ENCODE measurements at places on chromosomes 5 and 9.

DNA sequence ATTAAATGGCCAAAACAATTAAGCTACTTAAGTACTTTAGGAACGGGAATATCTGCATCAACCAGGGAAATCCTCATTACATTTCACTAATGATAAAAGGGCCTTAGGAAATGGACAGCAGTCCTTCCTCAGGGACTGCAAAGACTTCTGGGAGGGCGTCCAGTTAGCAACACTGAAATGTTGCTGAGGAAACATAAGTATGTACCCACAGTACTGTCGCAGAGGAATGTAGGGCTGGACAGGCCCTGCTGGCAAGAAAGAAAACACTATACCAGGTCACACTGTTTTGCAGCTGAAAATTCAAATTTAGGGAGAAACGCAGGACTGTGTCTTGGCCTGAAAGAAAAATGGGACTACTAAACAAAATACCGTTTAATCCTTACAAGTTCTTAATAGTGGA, 1.3 kb downstream of the C5orf15 start:
- DNase-seq: no peak

- DNase-seq: no peak
These were observed 1.8 kb downstream of the PTBP3 start for GRCh38 chr9:112331674-112331952.

DNA sequence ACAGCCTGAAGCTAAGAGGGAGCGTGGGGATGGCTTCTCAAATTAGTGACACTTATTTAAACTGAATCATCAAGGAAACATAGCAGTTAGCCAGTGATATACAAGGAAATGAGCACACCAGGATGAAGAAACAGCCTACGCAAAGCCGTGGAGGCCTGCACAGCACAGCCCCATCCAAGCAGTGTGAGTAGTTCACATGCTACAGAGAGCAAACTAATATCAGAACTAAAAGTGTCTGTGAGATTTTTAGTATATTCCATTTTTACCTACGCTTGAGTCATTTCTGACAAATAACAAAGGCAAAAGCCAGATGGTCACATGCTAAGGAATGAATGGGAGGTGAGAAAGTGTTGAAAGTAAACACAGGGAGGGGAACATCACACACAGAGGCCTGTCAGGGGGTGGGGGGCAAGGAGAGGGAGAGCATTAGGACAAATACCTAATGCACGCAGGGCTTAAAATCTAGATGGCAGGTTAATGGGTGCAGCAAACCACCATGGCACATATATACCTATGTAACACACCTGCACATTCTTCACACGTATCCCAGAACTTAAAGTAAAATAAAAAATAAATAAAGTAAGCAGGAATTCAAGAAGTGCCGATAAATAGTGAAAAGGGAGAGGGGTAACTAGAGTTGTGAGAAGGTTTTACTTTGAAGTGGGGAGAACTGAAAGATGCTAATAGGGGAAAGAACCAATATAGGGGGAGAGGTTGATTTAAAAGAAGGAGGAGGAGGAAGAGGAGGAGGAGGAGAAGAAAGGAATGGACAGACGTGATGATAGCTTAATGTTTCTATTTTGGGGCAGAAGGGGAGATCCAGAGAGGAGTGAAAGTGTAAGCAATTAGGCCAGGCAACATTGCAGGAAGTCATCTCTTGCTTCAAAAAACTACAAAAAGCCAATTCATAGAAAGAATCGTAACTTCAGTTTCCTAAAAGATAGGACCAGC, 100.9 kb upstream of the PTGER4 start:
- DNase-seq: peak; percentile 43

- no peak for DNase-seq
These were observed 7.2 kb upstream of the ARRDC3 start for GRCh38 chr5:91390268-91390667.

DNA sequence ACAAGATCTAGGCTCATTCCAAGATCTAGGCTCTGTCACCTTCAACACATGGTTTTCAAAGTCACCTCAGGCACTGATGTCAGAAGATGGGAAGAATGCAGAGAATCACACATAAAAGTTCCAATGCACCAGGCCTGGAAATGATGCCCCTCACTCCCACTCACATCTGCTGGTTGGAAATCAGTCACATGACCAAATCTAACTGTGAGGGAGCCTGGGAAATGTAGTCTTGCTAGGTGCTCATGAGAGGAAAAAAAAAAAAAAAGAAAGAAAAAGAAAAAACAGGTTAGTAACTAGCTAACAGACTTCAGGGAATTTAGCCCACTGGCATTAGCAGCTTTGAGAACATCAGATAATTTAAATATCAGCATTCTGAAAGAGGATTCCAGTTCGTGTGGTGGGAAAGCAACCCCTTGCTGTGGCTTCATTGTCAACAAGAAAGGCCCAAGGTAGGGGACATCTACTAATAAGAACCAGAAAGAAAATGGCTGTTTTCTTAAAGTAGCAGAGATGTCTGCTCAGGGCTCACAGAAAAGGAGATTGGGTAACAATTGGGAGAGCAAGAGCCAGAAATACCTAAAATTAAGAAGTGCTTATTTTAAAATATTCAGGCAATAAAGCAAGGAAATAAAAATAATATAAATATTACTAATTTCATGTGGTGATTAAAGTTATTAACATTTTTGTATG, 614.3 kb downstream of the ACTL7B start:
- DNase-seq: no peak

DNA sequence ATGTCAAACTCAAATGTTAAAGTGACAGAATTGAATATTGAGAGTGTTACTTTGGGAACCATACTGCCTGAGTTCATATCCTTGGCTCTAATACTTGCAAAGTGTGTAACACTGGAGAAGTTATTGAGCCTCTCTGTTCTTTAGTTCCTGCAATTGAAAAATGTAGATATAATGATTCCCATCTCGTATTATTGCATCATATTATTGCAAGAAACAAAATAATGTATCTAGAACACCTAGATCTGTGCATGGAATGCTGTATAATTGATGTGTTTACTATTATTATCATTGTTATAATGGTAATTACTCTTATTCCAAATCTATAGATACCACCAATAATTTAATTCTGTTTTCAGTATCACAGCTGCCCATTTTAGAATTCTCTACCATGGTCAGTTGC, 310.3 kb downstream of the GABRG2 start:
- DNase-seq: no peak

DNA sequence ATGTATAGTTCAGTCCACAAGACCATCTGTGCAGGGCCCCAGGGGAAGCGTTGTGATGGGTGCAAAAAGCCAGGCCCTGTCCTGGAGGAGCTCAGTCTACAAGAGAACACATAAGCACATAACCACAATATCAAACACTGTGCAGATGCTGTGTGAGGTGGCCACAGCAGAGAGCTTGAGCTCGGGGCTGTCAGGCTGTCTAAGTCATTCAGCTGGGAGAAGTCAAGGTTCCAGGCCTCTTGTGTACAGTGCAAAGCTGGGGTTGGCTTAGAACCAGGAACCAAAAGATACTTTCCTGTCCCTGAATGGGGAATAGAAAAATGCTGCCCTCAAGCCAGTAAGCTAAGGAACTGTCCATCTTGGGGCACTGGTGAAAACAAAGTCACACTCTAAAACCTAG, 75.0 kb downstream of the PRDM6 start:
- DNase-seq: no peak

DNA sequence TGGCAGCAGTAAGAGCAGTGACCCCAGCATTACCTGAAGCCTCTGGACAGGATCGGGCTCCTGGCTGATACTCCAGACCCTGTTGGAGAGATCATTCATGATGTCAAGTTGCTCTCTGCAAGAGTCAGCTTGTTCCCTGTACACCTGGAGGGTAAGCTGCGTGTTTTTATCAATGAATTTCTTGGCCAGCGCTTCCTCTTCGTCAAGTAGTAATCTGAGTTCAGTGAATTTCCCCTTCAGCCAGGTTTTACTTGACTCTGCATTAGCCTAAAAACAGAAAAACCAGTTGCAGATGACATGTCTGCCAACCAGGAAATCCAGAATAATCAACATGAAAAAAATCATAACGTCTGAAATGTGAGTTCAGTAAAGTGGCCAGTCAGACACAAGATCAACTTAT, 19.1 kb downstream of the TRIM14 start:
- DNase-seq: no peak

DNA sequence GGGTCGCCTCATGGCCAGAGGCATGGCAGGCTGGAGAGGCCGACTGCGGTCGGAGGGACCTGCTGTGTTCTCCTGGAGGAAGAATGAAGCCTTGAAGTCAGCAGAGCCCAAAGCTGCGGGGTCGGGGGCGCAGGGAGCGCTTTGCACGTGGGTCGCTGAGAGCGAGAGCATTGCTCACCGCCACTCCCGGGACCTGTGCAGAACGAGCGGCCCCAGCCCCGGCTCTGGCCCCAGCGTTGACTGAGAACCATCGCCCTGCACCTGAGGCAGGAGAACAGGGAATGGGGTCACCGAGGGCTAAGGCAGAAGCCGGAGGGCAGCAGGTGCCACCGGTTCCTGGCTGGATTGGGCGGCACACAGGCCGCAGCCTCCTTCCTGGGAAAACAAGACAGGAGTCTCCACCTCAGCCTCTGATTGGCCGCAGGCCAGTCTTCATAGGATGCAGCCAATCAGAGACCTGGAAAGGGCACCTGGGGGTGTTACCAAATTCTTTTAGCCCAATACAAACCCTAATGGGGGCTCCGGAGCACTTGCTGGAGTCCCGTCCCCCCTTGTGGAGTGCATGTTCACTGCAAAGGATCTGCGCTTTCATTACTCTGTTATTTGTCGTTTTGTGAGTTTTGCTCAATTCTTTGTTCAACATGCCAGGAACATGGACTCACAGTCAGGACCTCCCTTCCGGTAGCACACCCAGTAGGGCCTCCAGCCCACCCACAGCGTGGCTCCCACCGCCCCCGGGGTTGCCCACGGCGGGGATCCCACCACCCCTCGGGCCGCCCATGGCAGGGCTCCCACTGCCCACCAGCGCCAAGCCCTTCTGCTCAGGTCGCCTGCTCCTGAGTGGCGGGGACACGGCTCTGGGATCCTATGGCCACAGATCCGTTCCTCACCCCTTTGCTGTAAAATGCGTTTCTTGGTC, 24.7 kb upstream of the SLC6A19 start:
- peak; percentile 6 for DNase-seq

- no peak for DNase-seq
These were observed 190.8 kb upstream of the HAPLN1 start for GRCh38 chr5:83911367-83911919.

GRCh38 chr5:6446042-6446441, 2.6 kb upstream of the UBE2QL1 start:
- DNase-seq: no peak

DNA sequence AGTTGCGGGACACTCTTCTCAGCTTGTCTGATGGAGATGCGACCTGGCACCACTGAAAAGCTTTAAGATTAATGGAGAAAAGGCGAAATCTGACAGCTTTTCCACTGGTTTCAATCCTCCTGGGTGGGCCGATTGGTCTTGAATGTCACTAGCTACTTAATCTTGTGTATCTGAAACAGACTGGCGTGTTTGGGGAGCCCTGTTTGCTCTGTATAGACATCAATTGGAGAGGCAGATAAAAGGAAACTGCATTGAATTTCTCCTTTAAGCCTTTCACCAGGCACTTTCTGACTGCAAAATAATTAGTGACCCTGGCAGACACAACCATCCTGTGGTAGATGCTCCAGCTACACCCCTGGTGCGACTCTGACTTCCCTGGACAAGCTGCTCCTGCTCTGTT, 224.2 kb downstream of the NDUFS4 start:
- DNase-seq: no peak

DNA sequence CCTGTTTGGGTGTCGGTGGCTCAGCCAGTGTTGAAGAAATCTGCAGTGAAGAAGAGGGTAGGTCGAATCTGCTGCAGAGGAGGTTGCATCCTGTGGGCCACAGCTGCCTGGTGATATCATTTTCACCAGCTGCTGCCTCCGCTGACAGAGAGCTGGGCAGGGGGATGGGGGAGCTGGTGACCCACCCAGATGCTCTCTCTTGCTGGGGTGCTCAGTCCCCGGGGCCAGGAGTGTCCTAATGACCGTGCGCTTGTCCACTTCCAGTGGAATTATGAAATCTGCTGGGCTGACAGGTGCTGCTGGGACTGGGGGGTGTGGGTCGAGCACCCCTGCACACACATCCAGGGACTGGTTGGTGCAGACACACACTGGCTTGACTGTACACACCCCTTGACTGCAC, 83.2 kb upstream of the IRX4 start:
- no peak for DNase-seq

GRCh38 chr9:110334871-110335270, 2.8 kb downstream of the TXNDC8 start:
- no peak for DNase-seq

Measured in dermis microvascular lymphatic vessel endothelial cell (primary cell).